Fibroblast of lung (primary cell): ENCODE measurements at places on chromosomes 3 and 15.

- DNase-seq: no peak
Observed at GRCh38 chr3:26472345-26472744, 150.2 kb upstream of the LRRC3B start.

GRCh38 chr3:21955406-21955805, 204.4 kb upstream of the ZNF385D start:
- peak; percentile 15 for DNase-seq

GRCh38 chr3:42254566-42254965, 11.4 kb downstream of the CCK start:
- no peak for DNase-seq

- no peak for DNase-seq
Observed at GRCh38 chr15:27714675-27715074, 384.4 kb downstream of the OCA2 start.

- DNase-seq: peak; percentile 11
Observed at GRCh38 chr15:35281515-35281914, 196.4 kb upstream of the NANOGP8 start.

DNA sequence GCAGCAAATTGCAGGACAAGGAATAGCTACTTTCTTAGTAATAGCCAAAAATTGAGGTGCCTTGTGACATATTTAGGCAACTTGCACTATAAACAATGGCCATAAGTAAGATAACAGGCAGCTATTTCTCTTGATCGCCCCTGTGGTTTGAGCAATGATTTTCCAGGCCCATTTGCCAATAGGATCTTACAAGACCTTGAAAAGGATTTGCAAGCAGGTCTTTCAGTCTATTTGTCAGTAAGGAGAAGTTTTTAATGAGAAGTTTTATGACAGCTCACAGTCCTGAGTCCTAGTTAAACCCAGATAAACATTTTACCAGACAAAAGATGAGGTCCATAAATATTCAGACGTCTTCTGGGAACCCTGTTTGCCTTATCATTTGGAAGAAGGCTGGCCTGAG, 645.5 kb downstream of the RBMS3 start:
- DNase-seq: peak; percentile 17

GRCh38 chr3:129596194-129597086, 10.0 kb downstream of the PLXND1 start:
- peak; percentile 96 for DNase-seq

DNA sequence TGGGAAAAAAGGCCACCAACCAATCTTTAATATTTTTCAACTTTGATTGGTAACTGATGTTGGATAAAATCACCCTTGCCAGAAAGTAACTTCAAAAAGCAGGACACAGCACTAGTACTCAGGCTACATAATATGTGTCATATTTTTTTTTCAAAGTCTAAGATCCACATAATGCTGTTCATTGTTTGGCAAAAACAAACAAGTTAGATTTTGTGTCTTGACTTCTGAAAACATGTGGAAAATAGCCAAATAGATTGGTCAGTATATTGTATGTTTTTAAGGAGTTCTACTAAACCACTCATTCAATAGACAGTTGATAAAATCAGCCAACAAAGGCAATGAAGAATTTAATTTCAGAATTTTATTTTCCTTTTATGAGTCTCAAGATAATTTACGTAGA, 111.7 kb upstream of the CCDC54 start:
- DNase-seq: no peak

GRCh38 chr3:112101916-112102315, 15.7 kb downstream of the C3orf52 start:
- DNase-seq: peak; percentile 20

GRCh38 chr15:43276563-43277200, 10.0 kb upstream of the TGM5 start:
- no peak for DNase-seq

DNA sequence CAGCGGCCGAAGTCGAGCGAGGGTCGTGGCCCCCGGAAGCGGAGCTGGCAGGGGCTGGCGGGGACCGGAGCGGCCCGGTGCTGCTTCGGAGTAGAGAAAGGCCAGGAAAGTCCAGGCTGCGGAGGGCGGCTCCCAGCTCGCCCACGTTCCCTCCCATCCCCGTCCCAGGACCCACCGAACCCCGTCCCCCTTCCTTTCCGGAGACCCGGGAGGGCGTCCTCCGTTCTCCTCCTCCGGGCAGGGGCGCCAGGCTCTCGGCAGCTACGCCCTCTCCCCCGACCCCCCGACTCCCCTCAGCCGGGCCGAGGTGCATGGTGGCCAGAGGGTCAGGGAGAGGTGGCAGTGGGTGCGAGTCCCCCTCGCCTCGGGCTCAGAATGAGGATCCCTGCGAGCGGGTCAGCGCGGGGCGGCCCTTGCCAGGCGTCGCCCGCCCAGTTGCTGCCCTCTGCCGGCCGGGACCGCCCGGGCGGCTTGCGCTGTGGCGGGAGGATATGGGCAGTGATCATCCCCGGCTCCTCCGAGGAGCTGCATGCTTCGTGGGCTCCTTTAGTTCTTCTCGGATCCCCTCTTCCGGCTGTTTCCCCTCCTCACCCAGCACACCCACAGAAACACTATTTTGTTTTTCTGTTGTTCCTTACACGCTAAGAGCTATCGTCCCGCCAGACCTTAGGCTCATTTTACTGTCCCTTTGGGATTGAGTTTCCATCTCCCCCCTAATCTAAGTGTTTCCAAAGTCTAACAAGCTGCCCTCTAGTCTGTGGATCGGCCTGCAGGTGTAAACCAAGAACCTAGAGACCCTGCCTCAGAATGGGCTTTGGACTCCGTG, 744 bp upstream of the ALDH1A2 start:
- peak; percentile 20 for DNase-seq

DNA sequence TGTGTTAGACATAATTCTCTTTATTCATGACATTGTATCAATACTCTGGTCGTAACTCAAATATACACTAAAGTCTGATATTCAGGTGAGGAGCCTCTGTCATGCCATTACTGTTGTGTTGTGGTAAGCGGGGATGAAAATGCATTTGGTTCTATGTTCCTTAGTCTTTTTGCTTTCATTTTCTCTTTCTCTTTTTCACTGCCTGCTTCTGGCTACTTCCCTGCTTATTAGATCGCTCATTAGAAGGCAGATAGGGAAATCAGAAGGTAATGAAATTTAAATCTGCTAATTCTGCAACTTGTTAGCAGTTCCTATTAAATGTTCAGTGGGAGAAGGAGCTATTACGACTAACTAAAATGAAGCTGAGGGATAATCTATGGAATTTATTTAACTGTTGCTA, 345.0 kb downstream of the GRM7 start:
- no peak for DNase-seq

DNA sequence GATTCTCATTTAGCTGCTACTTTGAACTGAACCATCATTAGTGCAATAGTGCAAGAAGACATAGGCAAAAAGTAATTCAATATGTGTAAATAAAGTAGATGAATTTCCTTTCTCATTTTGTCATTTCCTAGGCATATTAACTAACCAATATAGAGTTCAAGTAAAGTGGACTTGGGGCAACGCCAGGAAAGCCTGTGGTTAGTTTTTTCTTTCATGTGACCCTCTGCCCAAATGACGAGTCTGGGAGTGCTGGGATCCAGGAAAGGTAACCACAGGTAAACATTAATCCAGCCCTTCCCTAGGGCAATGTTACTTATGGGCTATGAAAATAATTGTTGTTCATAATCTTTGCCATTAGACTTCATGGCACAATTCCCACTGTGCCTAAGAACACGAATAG, 181.0 kb downstream of the VPS13C start:
- DNase-seq: peak; percentile 6

- DNase-seq: peak; percentile 77
Observed at GRCh38 chr3:77081240-77081661, 41.4 kb downstream of the ROBO2 start.

GRCh38 chr3:141419946-141420345, 51.6 kb downstream of the ZBTB38 start:
- no peak for DNase-seq

GRCh38 chr3:93994056-93994455, 14.1 kb downstream of the ARL13B start:
- peak; percentile 30 for DNase-seq

- peak; percentile 12 for DNase-seq
Observed at GRCh38 chr3:136055491-136055890, 90.0 kb downstream of the PPP2R3A start.

- DNase-seq: no peak
Observed at GRCh38 chr3:29545615-29546014, 264.7 kb downstream of the RBMS3 start.

GRCh38 chr3:197501879-197502620, 53.7 kb downstream of the BDH1 start:
- DNase-seq: peak; percentile 49

DNA sequence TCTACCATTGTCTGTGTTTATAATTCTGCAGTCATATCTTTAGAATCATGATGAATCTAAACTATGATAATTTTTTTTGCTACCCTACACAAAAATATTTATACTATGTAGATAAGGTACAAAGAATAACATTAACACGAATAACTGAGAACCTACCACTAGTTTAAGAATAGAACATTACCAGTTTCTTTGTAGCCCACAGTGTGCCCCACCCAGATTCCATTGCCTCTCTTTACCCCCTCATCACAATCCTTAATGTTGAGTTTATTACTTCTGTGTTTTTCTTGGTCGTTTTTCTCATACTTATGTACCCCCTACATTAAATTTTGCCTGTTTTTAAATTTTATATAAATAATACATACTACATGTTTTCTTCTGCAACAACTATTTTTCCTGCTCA, 140.5 kb downstream of the BBX start:
- peak; percentile 71 for DNase-seq

DNA sequence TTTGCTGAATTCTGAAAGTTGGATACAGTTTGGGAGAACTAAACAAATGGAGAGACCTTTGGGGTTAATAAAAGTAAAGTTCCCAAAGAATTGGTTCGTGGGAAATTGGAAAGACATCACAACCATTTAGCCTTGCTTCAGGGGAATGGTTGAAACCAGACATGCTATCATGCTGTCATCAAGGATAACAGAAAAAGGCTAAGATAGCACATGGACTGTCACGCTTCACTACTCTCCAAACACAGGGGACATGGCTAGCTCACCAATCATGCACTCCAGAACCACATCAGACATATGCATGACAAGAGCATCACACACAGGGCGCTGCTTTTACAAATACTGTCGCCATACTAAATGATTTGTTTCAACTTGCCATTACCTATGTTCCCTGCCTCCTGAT, 671.7 kb upstream of the ROBO1 start:
- DNase-seq: no peak

- DNase-seq: peak; percentile 67
Observed at GRCh38 chr3:55167586-55168317, 239.9 kb upstream of the LRTM1 start.

- DNase-seq: no peak
Observed at GRCh38 chr15:100897221-100898151, 17.9 kb downstream of the ALDH1A3 start.

DNA sequence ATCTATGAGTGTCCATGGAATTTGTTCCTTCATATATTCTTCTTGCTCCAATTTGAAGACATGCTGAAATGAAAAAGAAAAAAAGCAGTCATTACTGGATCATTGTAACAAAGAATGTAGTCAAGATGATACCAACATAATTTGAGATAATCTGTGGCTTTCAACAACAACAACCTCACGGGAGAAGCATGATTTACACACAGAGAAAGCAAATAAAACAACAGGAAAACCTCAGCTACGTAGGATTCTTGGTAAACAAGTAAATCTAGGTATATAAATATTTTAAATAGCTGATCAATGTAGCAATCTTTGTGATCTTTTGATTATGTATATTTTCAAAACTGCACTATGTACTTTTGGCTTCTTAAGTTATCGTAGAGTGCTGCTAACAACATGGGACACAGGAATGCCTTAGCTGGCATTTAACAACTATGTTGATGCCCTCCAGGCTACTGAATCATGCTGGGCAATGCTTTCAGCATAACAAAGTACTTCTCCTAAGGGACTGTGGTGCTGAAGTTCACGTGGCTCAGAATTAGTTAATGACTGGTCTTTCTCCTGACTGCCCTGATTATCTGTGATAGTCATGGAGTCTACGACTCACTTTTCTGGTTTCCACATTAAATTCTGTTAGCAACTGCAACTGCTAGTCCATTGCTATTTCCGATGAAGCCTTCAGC, 96.5 kb upstream of the MYO5C start:
- peak; percentile 11 for DNase-seq

DNA sequence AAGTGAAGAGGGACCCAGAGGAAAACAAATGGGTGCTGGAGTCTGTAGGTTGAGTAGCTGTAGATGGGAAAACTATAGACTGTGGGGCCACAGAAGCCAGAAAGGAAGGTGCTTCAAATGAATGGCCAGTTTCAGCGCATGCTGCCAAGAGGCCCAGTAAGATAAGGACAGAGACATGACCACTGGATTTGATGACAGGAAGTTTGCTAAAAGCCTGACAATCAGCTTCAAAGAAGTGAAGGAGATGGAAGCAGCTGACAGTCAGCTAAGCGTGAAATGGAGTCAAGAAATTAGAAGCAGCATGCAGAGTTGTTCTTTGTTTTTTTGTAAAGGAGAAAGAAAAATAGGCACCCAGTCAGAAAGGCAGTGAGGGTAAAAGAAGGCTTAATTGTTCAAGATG, 24.9 kb downstream of the TXNRD3 start:
- DNase-seq: no peak

DNA sequence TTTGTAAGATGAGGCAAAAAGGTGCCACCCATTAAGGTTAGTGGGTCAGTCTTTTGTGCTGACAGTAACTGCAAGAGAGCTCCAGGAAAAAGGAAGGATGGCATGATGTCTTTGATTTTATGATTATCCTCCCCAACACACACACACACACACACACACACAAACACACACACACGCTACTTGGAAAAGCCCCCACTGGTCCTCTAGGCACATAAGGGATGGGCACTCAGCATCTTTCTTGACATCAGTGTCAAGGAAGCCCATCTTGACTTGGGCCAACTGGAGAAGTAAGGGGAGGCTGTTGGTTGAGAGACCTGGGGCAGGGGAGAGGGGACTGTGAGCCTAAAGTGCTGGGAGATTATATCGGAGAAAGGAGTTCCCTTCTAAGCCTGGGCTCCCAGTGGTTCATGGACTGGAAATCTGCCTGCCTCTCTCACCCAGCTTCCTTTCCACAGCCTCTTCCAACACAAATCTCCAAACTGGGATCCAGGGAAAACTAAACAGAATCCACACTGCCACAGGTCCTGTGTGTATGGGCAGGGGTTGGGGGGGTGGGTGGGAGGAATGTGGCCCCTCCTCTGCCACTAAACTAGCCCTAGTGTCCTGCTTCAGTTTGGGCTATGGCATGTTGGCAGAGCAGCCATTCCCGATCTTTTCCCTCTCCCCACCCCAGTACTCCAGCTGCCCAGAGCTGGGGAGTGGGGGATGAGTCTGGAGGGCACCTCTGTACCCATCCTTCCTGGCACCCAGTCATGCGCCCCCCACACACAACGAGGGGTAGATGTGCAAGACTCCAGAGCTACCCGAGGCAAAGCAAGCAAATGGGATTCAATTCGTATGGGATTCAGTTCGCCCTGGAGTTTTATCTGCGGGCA, 1.6 kb downstream of the AMOTL2 start:
- no peak for DNase-seq

GRCh38 chr3:177498037-177498857, 301.0 kb upstream of the TBL1XR1 start:
- peak; percentile 25 for DNase-seq

DNA sequence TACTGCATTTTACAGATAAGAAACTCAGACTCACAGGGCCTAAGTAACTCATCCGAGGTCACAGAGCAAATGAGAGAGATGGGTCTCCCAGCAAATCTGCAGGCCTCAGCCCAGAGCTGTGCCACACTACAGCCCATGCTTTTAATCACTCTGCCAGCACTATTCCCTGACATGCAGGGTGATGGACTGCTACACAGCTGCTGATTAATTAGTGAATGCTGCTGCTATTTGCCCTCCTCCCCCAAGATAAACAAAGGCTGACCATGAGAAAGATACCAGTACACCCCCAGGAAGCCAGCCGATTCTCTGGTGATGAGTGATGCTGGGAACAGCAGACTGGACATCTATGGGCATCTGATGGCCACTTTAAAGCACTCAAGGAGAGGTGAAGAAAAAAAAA, 39.3 kb downstream of the RFTN1 start:
- DNase-seq: peak; percentile 95
